Mucosa of gallbladder (tissue), 1 donor: ENCODE measurements at places on chromosomes 7 and 10. TPM values are rescaled to one million over a fixed set of nuclear protein-coding genes. Genes with fewer than 3 reads are reported as not detected.

The PARD3 gene
- 39.6 TPM for total RNA-seq

The ZNF722 gene
- total RNA-seq = not detected

The AMPH gene
- total RNA-seq = 4.9 TPM

The SFMBT2 gene
- total RNA-seq = 19.8 TPM

The C7orf57 gene
- total RNA-seq = not detected

The NT5C3A gene
- 45.6 TPM for total RNA-seq

The SFTPA1 gene
- total RNA-seq = 7.0 TPM

The NKX1-2 gene
- total RNA-seq = 0.09 TPM
